ENCODE measurements at places on chromosomes 5 and 9. TPM values are rescaled to one million over a fixed set of nuclear protein-coding genes. Genes with fewer than 3 reads are reported as not detected.

ANKRD55 gene
- total RNA-seq: not detected

PCDHA2 gene
- not detected for total RNA-seq

GNA14 gene
- total RNA-seq: 2.0 TPM

IFNB1 gene
- not detected for total RNA-seq

GARIN3 gene
- total RNA-seq: not detected

OCLN gene
- total RNA-seq: 2.0 TPM

MLLT3 gene
- 26.0 TPM for total RNA-seq

IQGAP2 gene
- not detected for total RNA-seq

ABCA1 gene
- 62.8 TPM for total RNA-seq

PCDHB3 gene
- total RNA-seq: 0.39 TPM

ARAP3 gene
- 6.3 TPM for total RNA-seq

ADRB2 gene
- 4.3 TPM for total RNA-seq

TMEM232 gene
- 4.3 TPM for total RNA-seq

PCDHB11 gene
- total RNA-seq: 0.39 TPM

TOR4A gene
- 25.5 TPM for total RNA-seq

NTNG2 gene
- total RNA-seq: under 0.01 TPM

SEC61B gene
- total RNA-seq: 157 TPM

ZNF782 gene
- total RNA-seq: 4.0 TPM

MYORG gene
- total RNA-seq: 13.1 TPM

C5orf58 gene
- total RNA-seq: not detected

TXNDC8 gene
- not detected for total RNA-seq

RANBP3L gene
- not detected for total RNA-seq

FGD3 gene
- 2.0 TPM for total RNA-seq

ENTPD8 gene
- not detected for total RNA-seq

ITGA1 gene
- total RNA-seq: 7.1 TPM

ATP10B gene
- total RNA-seq: not detected

PTGES2 gene
- total RNA-seq: 74.3 TPM

QRFP gene
- not detected for total RNA-seq

HEMGN gene
- total RNA-seq: not detected

All from placental epithelial cell (primary cell).